Bladder microvascular endothelial cell (primary cell): ENCODE measurements at places on chromosomes 12 and 14. TPM values are rescaled to one million over a fixed set of nuclear protein-coding genes. Genes with fewer than 3 reads are reported as not detected.

Gene ACSM4
- not detected in 2 replicates for total RNA-seq

Gene KRT6C
- total RNA-seq, result not detected in 2 replicates

Gene MYF5
- not detected in 2 replicates for total RNA-seq

Gene CEP128
- 4.3 and 4.5 TPM in 2 replicates for total RNA-seq

Gene NPAS3
- total RNA-seq, result 0.16 and 0.38 TPM in 2 replicates

Gene CLEC2B
- total RNA-seq, result 64.6 and 79.8 TPM in 2 replicates

Gene EMP1
- total RNA-seq, result 95.0 and 195 TPM in 2 replicates
